Endodermal cell (in vitro differentiated cells): ENCODE measurements at places on chromosomes 1 and 21. TPM values are rescaled to one million over a fixed set of nuclear protein-coding genes. Genes with fewer than 3 reads are reported as not detected.

Gene SERTAD4
- total RNA-seq = 0.50 to 0.58 TPM (median 0.54 TPM) in 3 replicates

Gene CREG1
- total RNA-seq = 19.7 to 20.7 TPM (median 19.8 TPM) in 3 replicates

Gene ATP1A2
- 2.9 and 3.0 TPM in 2 replicates for total RNA-seq

Gene TRNP1
- 21.2 and 23.7 TPM in 2 replicates for total RNA-seq

Gene CDC42SE1
- total RNA-seq = 62.2 to 74.5 TPM (median 68.3 TPM) in 3 replicates

Gene ARHGAP30
- total RNA-seq = 0.07 TPM in 1 of 3 replicates, not detected in the others

Gene TRIM46
- 4.2 and 5.1 TPM in 2 replicates for total RNA-seq
